ENCODE measurements at places on chromosomes 1 and 21. TPM values are rescaled to one million over a fixed set of nuclear protein-coding genes. Genes with fewer than 3 reads are reported as not detected.

The LGR6 gene
- total RNA-seq, result not detected

The C1orf21 gene
- 1.8 TPM for total RNA-seq

The KRTAP6-1 gene
- total RNA-seq, result not detected

The RPS8 gene
- 2,226 TPM for total RNA-seq

- H3K4me3 ChIP-seq, result no peak overlapping the region
- H3K27ac ChIP-seq, result peak overlapping the region; percentile 36
- no peaks in the 10 kb centered on the region for H3K36me3 ChIP-seq
- no peak for DNase-seq
Measured at GRCh38 chr1:1996207-1996651, 7.4 kb downstream of the CFAP74 start.

GRCh38 chr1:209513226-209513625 lies 70.3 kb upstream of the CAMK1G start:
- no peak overlapping the region for H3K27ac ChIP-seq
- no peak for DNase-seq
- H3K27me3 ChIP-seq, result peaks cover 6% of the 10 kb centered on the region
- H3K4me3 ChIP-seq, result no peak overlapping the region
- H3K4me1 ChIP-seq, result no peaks in the 10 kb centered on the region
- no peaks in the 10 kb centered on the region for H3K36me3 ChIP-seq

- H3K27me3 ChIP-seq, result peaks cover 5% of the 10 kb centered on the region
- H3K4me1 ChIP-seq, result peaks cover 6% of the 10 kb centered on the region
- peaks cover 2% of the 10 kb centered on the region for H3K36me3 ChIP-seq
- no peak overlapping the region for H3K27ac ChIP-seq
Measured at GRCh38 chr1:207219979-207220889, 101.2 kb upstream of the CD55 start.

- no peak overlapping the region for H3K27ac ChIP-seq
- H3K27me3 ChIP-seq, result peaks cover 11% of the 10 kb centered on the region
- H3K4me1 ChIP-seq, result peaks cover 7% of the 10 kb centered on the region
- DNase-seq, result no peak
- H3K4me3 ChIP-seq, result no peak overlapping the region
Measured at GRCh38 chr1:204650911-204651570, 34.5 kb downstream of the LRRN2 start.

GRCh38 chr1:7002728-7003127 lies 217.5 kb downstream of the CAMTA1 start:
- no peak overlapping the region for H3K27ac ChIP-seq
- no peak overlapping the region for H3K4me3 ChIP-seq
- no peaks in the 10 kb centered on the region for H3K36me3 ChIP-seq
- no peak for DNase-seq
- no peaks in the 10 kb centered on the region for H3K4me1 ChIP-seq

DNA sequence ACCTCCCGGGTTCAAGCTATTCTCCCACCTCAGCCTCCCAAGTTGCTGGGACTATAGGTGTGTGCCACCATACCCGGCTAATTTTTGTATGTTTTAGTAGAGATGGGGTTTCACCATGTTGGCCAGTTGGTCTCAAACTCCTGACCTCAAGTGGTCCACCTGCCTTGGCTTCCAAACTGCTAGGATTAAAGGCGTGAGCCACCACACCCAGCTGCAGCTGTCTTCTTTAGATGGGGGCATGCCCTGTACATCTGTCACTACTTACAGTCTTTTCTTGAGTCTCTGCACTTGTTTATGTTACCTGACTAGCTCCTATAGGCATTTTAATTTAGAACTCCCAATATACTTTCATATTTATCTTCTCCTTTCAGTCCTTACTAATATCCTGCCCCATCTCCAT lies 64.2 kb downstream of the SELENOF start:
- no peak overlapping the region for H3K27ac ChIP-seq
- no peaks in the 10 kb centered on the region for H3K4me1 ChIP-seq
- H3K27me3 ChIP-seq, result peaks cover 2% of the 10 kb centered on the region
- DNase-seq, result no peak
- H3K36me3 ChIP-seq, result no peaks in the 10 kb centered on the region

DNA sequence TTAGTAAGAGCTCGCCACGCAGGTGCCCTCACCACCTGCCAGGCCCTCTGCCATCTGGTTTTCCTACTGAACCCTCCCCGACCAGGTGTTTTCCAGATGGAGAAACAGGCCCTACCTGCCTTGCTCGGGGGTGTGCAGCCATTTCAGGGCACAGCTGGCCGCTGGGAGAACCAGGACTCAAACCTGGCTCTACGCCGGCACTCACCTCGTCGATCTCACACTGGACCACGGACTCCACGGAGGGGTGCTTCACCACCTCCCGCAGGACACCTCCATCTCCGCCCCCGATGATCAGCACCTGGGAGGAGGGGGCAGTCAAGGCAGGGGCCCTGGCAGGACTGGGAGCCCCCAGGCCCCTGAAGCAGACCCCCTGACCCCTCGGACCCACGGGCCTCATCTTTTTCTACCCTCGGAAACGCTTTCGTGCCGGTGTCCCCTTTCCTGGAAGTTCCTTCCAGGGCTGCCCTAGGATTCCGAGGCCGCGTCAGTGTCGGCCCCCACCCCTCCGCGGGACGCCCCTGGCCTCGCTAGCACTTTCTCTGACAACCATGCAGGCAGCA lies 1.1 kb downstream of the SRM start:
- peaks cover 33% of the 10 kb centered on the region for H3K36me3 ChIP-seq
- H3K4me3 ChIP-seq, result peak overlapping the region; percentile 95
- no peaks in the 10 kb centered on the region for H3K27me3 ChIP-seq
- H3K4me1 ChIP-seq, result peaks cover 29% of the 10 kb centered on the region

DNA sequence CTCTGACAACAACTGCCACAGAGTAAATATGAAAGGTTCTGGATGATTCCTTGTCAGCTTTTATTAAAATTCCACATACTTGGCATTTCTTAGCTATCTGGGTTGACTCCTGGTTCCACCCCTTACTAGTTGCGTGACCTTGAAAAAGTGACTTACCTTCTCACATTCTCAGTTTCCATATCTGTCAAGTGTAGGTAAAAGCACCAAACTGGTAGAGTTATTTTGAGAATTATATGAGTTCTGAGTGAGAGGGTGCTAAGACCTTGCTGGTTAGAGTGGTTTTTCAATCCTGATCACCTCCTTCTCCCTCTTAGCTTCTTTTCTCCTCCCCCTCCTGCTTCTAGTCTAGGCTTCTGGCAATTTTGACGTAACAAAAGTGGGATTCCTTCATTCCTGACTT lies 83.4 kb upstream of the ABCD3 start:
- H3K4me3 ChIP-seq, result no peak overlapping the region
- H3K4me1 ChIP-seq, result no peaks in the 10 kb centered on the region
- peaks cover 6% of the 10 kb centered on the region for H3K27me3 ChIP-seq
- H3K27ac ChIP-seq, result no peak overlapping the region
- DNase-seq, result no peak
- no peaks in the 10 kb centered on the region for H3K36me3 ChIP-seq

DNA sequence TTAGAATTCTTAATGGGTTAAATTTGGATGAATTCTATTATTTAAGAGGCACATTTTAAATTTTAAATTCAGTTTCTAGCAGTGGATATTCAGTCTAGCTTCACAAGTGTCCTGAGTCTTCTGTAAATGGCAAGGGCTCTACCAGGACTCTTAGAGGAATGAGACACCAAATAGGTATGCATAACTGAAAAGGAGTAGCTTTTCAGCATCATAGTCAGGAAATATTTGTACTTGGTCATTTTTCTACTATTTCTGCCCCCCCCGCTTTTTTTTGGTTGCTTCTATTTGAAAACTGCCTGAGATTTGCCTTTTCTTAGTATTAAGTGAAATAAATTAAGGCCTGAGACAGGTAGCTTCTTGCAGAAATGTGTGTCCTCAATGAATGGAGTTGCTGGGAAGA lies 80.2 kb downstream of the MAST2 start:
- H3K27me3 ChIP-seq, result no peaks in the 10 kb centered on the region
- DNase-seq, result no peak
- peaks cover 10% of the 10 kb centered on the region for H3K4me1 ChIP-seq
- H3K27ac ChIP-seq, result no peak overlapping the region
- H3K36me3 ChIP-seq, result no peaks in the 10 kb centered on the region

GRCh38 chr21:21624674-21625073 lies 626.5 kb downstream of the NCAM2 start:
- no peaks in the 10 kb centered on the region for H3K4me1 ChIP-seq
- no peak overlapping the region for H3K4me3 ChIP-seq
- no peaks in the 10 kb centered on the region for H3K27me3 ChIP-seq
- H3K36me3 ChIP-seq, result no peaks in the 10 kb centered on the region
- DNase-seq, result no peak

All from activated T-helper 1 cell treated with anti-CD3 and anti-CD28 coated beads, Interleukin-12 subunit alpha, Interleukin-12 subunit beta, Interleukin-2, Interleukin-4 antibody, amounts not matched to agents 30 ng/mL and 10 ng/mL and 1 ng/mL, durations not matched to agents 14 hours and 24 hours and 36 hours (primary cell).